ENCODE measurements at places on chromosomes 3 and 15.

- DNase-seq = peak; percentile 75
Measured at GRCh38 chr3:155416500-155417118, 123.1 kb upstream of the STRIT1 start.

DNA sequence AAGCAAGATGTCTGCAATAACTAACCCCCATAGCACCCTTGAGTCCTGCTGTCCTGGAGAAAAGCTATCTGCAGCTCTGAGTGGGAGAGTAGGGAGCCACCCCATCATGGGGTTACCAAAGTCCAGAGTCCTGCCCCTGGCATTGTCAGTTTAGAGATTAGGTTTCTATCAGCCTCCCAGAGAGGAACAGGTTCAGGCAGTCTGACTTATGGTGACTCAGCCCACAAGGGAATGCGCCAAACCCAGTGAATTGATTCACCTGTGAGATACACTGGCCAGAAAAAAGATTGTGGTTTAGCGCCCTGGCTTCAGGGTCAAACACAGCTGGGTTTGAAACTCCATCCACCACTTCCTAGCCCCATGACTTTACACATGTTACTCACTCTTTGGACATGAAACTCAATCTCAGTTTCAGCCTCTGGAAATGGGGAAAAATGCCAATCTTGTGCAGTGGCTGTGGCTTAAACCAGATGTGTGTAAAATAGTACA is 263.6 kb upstream of the HES1 start:
- DNase-seq = peak; percentile 97

- DNase-seq = peak; percentile 89
Measured at GRCh38 chr15:35427091-35427490, 118.9 kb downstream of the DPH6 start.

DNA sequence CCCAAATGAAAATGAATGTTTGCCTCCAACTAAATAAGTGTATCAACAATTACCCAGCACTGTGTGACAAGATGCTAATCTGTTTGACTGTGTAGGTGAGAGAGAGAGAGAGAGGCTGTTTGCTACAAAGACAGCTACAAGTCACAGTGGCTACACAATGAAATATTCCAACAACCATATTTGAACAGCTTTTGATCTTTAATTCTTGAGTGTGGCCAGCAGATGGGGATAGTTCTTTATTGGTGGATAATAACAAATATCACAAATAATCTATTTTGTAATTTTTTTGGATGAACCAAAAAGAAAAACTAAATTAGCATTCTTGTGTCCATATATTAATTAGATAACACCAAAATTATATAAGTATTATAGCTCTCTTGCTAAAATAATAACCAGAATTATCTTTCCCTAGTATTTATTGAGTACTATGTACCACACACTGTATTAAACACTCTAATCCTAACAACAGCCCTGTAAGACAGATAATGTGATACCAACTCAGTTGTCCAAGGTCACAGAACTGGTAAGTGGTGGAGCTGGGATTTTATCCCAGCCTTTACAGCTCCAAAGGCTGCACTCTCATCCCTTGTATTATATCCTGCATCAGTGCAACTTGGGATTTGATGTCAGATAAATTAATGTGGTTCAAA is 61.9 kb upstream of the C3orf80 start:
- DNase-seq = peak; percentile 49

DNA sequence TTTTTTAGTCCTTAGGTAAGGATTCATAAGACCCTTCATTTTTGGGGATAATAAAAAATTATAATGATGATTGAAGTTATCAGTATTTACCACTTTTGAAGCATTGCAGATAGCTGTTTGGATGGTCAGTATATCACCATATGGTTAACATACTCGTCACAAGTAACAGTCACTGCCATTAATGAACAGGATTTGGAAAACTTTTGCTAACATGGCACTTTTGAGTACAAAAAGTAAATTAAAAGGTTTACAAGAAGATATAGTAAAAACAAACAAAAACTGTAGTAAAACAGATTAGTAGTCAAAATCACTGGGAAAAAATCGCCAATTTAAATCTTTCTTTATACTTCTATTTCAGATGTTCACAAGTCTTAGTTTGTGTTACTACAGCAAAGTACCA is 37.8 kb upstream of the ST3GAL6 start:
- DNase-seq = no peak

GRCh38 chr3:27326202-27326601 is 43.0 kb downstream of the NEK10 start:
- DNase-seq = peak; percentile 44

DNA sequence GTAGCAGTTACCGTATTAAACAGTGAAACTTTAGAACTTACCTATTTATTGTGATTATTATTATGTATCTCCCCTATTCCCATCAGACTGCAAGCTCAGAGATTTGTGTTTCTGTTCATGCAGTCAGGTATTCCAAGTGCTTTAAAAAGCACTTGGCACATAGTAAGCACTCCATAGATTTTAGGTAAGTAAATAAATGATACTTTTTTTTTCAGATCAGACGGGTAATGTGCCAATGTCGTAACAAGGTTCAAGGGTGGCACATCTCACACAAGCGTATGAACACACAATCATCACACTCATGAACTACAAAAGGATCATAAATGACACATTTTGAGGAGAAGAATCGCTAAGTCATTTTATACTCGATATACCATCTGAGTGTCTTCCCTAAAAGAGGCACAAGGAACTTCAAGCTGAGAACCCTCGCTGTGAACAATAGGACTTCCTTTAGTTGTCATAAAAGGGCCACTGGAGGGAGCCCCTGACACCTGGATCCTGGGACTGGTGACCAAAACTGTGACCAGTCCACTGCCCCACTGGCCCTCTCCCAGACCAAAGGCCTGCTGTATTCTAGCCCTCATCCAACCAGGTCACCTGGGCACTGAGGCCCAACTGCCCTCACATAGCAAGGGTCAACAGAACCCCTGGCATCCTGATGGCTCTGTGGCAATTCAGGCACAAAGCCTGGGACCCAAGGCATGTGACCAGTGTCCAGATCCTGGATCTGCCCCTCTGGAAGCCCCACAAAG is 32.1 kb downstream of the KIF9 start:
- DNase-seq = peak; percentile 38

- peak; percentile 90 for DNase-seq
Measured at GRCh38 chr3:124986192-124987143, 51.9 kb upstream of the MUC13 start.

- DNase-seq = peak; percentile 96
Measured at GRCh38 chr15:88649286-88649733, 10.5 kb downstream of the ISG20 start.

DNA sequence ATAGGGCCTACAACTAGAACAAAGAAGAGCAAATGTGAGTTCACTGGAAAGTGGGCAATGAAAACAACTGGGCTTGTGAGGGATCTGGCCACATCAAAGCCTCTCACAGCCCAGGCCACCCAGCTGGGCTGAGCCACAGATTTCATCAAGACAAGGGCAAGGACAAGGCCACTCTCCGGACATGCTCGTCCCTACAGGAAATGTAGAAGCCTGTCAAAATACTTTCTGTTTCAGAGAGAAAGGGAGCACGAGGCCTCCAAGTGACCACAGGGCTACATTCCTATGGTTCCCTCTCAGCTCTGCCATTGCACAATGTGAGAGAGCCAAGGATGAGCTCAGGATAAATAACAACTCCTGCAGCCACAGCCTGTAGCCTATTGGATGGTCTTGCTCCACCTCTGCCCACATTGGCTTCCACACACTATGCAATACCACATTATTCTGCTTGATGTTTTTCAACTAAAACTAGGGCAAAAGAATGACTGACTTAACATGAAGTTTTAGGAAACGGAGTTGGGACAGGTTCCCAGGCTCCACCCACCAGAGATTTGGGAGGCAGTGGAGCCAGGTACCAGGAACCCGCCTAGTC is 12.1 kb downstream of the TBC1D2B start:
- peak; percentile 97 for DNase-seq

GRCh38 chr3:165346503-165346902 is 150.3 kb upstream of the SLITRK3 start:
- DNase-seq = no peak

GRCh38 chr15:57012556-57012955 is 94.1 kb downstream of the TCF12 start:
- no peak for DNase-seq

DNA sequence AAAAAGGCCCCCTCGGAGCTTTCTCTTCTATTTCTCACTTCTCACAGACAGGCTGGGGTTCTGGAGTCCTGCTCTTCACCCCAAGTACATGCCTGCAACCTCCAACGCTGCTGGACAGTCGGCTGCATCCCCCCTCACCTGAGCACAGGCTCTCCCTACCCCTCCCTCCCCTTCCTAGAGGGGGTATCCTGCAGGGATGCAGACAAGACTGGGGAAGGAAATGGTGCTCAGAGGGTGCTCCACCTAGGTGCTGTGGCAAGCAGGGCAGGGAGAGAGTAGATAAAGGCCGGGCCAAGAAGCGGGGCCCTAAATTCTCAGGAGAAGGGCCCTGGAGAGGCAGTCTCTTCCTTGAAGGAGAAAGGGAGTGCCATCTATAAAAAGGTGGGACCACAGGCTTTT is 7.0 kb upstream of the STRA6 start:
- DNase-seq = no peak

Measured in fibroblast of upper back skin (primary cell).